Activated CD4-positive, alpha-beta T cell treated with anti-CD3 and anti-CD28 coated beads, Interleukin-2, amount 50 U/mL, for 1 hour (primary cell): ENCODE measurements at places on chromosomes 4 and X.
A peak's percentile ranks its signal among the peaks of the same experiment; 100 is the strongest.

DNA sequence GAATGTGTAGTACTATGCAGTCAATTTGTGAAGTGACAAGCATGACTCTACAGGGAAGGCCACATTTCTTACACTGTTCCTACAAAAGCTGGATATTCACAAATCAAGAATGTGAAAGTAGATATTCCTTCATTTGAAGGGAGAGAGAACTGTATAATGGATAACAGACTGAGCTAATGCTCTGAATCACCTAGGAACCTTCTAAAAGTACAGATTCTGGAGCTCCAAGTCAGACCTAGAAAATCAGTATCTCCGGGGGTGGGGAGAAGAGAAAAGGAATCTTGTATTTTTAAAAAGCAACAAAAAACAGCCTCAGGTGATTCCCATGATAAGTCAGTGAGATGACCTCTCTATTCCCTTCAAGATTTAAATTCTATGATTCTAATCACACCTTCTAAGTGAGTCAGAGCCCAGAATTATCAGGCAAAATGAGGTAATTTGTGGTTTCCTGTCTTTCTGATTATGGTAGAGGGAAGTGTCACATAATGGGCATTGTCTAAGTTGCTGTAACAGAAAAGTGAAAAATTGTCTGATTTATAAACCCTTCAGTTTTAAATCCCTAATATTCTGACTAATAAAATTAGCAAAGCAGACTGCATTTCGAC lies 80.9 kb downstream of the IL21 start:
- no peak for DNase-seq

DNA sequence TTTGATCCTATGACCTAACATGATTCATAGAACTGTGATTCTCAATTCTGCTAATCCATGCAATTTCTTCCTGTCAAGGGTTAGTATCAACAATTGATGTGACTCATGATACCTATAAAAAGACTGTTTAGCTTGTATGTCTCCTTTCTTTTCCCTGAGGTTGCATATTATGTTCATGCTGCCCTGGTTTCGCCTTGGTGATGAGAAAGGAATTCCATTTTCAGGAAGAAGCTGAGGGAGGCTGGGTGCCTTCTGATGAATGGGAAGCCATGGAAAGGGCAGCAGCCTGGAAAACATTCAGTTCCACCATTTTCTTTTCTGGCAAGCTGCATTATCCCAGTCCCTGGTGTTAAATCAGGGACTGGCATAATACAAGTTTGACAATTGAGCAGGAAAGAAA lies 976.5 kb downstream of the RPA4 start:
- DNase-seq, result no peak

DNA sequence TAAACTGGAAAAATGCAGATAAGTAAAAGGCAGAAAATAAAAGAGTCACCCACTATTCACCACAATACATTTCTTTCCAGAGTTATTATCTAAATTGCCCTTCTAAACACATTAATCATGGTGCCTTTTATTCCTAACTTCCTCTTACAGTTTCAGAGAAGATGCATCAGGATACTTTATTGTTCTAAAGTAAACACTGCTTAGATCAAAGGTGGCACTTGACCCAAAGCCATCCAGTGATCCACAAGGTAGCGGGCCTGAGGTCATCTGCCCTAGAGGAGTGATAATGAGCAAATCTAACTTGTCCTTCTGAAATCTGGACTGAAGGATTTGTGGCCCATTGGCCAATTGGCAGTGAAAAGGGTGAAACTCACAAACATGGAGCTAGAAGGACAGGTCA lies 12.0 kb upstream of the TMEM154 start:
- DNase-seq, result no peak

DNA sequence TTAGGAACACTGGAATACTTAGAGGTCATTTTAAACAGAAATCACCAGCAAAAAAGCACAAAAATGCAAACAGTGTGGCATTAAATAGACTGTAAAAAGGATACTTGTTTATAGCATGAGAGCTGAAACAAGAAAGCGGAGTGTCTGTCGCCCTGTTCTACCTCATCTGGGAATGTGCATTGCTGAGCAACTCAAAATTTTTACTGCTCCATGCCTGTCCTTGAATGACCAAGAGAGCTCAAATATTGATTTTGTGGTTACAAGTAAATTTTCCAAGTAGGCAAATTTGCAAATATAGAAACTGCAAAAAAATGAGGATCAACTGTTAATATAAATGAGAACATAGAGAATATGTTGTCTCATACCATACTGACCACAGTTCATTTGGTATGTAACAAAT lies 25.5 kb downstream of the AP1AR start:
- no peak for DNase-seq

- no peak for DNase-seq
Observed at GRCh38 chrX:2676794-2677675, 14.1 kb upstream of the CD99 start.

- no peak for DNase-seq
Observed at GRCh38 chrX:97332963-97333362, 449.3 kb downstream of the RPA4 start.

DNA sequence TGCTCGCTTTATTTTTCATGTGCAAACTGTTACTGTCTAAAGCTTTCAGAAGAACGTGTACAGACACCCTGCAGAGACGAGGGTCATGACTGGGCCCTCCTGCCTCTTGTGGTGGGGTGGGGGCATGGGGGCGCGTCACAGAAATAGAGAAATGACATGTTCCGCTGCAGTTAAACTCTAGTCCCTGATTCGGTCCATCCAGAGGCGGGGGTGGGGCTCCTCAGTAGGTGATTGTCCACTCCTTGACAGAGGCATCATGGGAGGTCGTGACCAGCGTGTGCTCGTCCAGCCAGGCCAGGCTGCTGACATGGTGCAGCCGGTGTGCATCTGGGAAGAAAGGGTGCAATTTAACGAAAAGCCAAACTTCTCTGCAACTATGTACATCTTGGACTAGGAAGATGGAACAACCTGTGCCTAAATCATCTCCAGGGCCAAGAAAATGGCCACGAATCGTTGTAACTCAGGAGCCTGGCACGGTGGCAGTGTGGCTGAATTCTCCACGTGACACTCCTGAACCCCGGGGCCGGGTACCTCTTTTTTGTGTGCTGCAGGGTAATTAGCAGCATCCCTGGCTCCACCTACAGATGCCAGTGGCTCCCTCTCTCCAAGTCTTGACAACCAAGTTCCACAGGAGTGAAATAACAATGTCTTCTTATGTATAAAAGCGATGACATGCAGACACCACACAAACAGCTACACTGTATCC lies 41.3 kb downstream of the WDR1 start:
- DNase-seq, result no peak

GRCh38 chrX:51459125-51459524 lies 37.3 kb downstream of the NUDT11 start:
- DNase-seq, result no peak

DNA sequence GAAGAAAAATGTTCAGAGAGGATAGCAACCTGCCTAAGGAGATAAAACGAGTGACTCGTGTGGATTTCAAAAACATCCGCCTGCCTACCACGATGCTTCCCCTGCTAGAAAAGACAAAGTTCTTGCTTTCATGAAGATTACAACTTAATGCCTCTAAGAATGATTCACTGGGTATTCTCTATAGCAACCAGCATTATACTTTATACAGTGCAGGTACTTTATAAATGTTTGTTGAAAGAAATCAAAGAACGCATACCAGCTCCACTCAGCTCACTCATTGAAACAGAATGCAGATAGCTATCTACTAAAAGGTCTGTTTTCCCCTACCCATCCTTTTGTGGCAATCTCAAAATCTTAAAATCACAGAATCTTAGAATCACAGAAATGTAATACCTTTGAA lies 33.7 kb downstream of the GASK1B start:
- DNase-seq, result no peak

DNA sequence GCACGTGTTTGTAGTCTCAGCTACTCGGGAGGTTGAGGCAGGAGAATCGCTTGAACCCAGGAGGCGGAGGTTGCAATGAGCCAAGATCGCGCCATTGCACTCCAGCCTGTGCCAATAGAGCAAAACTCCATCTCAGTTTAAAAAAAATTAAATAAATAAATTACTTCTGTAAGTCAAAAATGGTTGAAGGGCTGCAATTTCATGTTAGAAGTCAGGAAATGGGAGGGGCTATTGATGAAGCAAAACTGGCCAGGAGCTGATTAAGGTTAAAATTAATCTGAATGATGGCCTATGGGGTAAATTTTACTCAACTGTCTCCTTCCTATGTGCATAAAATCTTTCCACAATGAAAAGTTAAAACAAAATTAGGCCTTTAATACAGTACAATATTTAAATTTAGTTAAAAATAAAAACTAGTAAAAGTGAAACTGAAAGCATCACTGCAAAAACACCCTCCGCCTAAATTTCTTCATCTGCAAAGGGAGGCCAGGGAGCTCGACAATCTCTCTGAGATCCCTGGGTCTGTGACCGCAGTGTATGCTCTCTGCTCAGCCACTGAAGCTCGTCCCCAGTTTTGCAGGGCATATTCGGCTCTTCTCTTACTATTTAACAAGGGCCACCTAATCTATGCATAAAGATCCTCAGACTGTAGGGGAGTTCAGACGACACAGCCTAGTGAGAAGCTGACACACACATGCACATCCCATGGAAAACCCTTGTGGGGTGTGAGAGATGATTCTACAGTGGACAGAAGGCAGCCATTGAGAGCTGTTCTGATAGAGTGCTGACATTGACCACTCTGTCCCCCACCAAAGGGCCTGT lies 57.2 kb downstream of the IRF2 start:
- peak; percentile 19 for DNase-seq

DNA sequence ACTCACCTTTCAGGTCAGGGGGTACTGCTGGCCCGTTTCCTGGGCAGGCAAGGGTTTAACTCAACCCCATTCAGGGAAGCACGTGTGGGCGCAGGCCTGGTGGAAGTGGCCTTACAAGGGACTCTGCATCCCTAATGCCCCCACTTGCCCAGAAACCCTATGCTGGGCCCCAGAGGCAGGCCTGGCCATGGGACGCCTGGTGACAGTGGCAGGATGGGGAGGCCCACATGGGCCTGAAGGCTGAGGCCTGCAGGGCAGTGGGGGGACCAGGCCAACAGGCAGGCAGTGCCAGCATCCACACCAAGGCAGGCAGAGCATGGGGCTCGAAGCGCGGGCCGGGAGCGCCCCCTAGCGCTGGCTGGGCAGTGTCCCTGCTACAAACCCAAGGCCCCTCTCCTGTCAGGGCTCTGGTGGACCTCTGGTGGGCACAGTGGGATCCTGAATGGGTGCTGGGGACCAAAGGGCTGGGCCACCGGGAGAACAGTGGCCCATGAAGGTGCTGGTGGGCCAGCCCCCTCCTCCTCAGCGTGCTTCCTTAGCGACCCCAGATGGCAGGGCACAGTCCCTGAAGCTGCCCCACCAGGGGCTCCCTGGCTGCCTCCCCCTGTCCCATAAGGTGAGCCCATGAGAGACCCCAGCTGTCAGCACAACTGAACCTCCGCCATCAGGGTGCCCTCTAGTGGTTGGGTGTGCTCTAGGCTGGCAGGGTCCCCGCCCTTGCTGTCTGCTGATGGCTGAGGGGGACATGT lies 16.8 kb downstream of the FGFR3 start:
- peak; percentile 63 for DNase-seq

- no peak for DNase-seq
Observed at GRCh38 chr4:82561786-82562563, at the start of gene TMEM150C. TSS of gene TMEM150C (minus strand) at chr4:82561988. CDS start at chr4:82504657, 57,331 bp downstream.

DNA sequence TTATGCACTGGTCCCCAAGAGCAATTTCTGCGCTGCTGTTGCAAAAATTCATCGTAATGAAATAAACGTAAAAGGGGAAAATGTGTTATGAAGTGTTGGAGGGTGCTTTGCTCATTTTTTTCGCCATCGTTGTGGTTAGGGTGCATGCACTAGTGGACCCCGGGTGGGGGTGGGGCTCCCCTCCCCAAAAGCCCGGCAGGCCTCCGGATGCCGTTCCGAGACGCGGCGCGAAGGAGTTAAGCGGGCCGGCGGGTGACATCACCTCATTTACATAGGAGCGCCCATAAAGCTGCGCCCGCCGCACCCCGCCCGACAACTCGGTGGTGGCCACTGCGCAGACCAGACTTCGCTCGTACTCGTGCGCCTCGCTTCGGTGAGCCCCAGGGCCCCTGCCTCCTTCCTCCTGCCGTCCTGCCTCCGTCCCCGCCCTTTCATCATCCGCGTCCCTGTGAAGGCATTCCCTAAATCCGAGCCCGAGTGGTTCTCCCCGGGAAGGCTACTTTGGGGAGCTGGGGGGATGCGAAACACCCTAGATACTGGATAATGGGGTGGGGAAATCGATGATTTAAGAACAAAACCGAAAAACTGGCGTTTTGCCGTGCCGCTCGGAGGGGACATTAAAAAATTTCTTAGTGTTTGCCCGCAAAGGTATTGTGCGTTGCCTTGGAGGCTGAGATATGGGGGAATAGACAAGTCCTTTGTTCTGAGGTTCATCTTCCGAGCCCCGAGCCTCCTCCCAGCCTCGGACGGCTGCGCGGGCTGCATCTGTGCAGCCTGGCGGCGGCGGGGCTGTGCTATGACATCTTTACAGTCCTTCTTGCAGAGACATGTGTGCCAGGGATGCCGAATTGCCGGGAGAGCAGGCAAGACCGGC lies at the start of gene TMSB4X:
Gene TMSB4X, plus strand, starts transcription at position 315 of the 874 bp plus-strand sequence.
- DNase-seq, result peak; percentile 77

DNA sequence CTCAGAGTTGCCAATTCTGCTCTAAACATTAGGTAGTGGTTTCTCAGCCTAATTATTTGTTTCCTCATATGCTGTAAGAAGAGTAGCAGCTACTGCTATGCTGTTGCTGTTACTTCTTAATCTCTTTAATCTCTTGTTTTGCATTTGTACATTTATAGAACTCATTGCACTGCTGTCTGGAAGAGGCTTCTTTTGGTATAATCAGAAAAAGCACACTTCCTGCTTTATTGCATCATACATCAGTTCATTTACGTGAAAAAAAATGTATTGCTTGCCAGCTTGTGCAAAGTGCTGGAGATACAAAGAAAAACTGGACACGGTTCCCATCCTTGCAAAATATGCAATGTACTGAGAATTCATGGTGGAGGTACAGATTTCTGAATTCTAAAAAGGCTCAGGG lies 332.0 kb downstream of the GRXCR1 start:
- DNase-seq, result no peak

- DNase-seq, result no peak
Observed at GRCh38 chrX:40778861-40779575, 43.7 kb upstream of the MED14 start.

GRCh38 chrX:20350596-20350995 lies 83.9 kb upstream of the RPS6KA3 start:
- no peak for DNase-seq

DNA sequence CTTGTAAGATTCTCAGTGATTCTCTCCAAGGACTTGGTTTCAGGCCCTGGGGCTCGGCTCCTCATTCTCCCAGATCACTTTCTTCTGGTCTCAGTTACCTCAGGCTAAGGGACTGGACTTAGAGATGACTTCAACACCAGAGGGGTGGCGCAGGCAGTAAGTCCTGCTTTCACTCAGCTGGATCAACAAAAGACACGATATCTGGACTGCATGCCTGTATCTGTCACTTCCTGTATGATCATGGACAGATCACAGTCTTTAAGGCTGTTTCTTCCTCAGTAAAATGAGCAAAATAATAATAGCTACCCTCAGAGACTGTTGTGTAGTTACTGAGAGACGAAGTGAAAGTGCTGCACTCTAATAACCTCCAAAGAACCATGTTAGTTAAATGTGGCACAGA lies 19.5 kb upstream of the CXCR3 start:
- DNase-seq, result no peak

DNA sequence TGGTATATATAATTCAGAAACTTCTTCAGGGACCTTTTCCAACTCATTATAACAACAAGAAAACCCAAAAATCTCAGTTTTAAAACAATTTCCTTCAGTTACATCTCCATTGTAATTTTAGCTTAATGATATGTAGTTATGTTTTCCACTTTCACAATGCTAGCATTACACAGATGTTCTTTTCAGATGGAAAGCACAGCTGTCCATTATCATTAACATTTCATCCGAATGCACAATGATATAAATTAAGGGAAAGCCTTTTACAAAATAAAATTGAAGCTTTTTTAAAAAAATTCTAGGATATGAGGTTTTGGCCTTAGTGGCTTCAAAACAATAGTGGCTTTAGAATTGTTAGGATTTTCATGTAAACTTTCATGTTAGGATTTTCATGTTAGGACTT lies 389.2 kb downstream of the ADAM29 start:
- no peak for DNase-seq
